ENCODE measurements at places on chromosomes 5 and 9. TPM values are rescaled to one million over a fixed set of nuclear protein-coding genes. Genes with fewer than 3 reads are reported as not detected.

Gene SURF4
- total RNA-seq, result 638 TPM

DNA sequence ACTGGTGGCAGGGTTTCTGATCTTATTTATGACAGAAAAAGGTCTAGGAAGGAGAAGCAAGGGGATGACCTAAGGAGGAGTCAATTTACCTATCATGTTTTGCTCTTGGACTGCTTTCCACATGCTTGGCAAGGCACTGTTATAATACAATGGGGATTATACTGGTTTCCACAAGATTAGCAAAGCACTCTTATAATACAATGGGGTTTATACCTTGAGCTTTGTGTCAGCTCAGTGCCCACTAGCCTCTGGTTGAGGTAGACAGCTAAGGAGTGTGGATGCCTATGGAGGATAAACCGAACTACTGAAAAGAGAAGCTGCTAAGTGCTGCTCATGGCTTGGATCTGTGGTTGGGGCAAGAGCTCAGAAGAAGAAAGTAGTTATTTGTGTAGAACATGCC is 68.7 kb downstream of the MRPS27 start:
- no peak overlapping the region for H3K4me3 ChIP-seq
- H3K27ac ChIP-seq, result no peak overlapping the region
- no peaks in the 10 kb centered on the region for H3K36me3 ChIP-seq

DNA sequence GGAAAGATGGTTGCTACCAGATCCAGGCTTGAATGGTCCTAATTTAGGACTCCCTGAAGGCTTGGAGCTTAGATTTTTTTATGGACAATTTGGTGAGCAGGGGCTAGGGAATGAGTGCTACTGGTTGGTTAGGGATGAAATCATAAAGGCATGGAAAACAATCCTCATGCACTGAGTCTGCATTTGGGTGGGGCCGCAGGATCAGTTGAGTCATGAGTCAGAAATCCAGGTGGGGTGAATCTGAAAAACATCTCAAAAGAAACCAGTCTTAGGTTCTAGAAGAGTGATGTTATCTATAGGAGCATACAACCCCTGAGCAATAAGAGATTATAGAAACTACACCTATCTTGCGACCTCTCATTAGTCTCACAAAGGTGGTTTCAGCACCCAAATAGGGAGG is 300.0 kb downstream of the KIF4B start:
- H3K4me1 ChIP-seq, result no peaks in the 10 kb centered on the region
- H3K27me3 ChIP-seq, result no peaks in the 10 kb centered on the region
- H3K4me3 ChIP-seq, result no peak overlapping the region
- DNase-seq, result no peak
- H3K27ac ChIP-seq, result no peak overlapping the region

- H3K4me1 ChIP-seq, result peaks cover 9% of the 10 kb centered on the region
- peak; percentile 78 for DNase-seq
- H3K36me3 ChIP-seq, result no peaks in the 10 kb centered on the region
- H3K4me3 ChIP-seq, result no peak overlapping the region
These were observed 295.9 kb downstream of the NFIB start for GRCh38 chr9:14018081-14018480.

GRCh38 chr5:4370218-4370617 is 769.9 kb upstream of the ADAMTS16 start:
- no peaks in the 10 kb centered on the region for H3K36me3 ChIP-seq
- no peaks in the 10 kb centered on the region for H3K27me3 ChIP-seq
- no peak overlapping the region for H3K27ac ChIP-seq
- H3K4me1 ChIP-seq, result no peaks in the 10 kb centered on the region
- DNase-seq, result no peak

DNA sequence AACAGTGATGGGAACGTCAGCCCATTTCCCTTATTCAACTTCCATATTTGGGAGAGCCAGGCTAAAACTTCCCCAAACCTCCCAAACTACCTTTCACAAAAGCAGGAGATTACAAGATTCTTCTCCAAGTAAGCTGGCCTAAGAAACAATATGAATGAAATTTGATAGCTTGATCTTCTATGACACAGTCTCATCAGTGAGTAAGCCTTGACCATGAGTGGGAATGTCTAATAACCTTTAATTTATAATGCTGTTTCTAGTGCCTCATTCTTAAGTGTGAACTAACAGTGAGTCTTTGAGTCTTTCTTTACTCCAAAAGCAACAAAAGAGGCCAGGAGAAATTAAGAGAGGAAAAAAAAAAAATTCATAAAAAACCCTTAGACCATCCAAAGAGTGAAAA is 1379.9 kb downstream of the EFNA5 start:
- peak; percentile 29 for DNase-seq
- no peaks in the 10 kb centered on the region for H3K27me3 ChIP-seq
- no peak overlapping the region for H3K4me3 ChIP-seq
- H3K4me1 ChIP-seq, result peaks cover 6% of the 10 kb centered on the region
- no peaks in the 10 kb centered on the region for H3K36me3 ChIP-seq

DNA sequence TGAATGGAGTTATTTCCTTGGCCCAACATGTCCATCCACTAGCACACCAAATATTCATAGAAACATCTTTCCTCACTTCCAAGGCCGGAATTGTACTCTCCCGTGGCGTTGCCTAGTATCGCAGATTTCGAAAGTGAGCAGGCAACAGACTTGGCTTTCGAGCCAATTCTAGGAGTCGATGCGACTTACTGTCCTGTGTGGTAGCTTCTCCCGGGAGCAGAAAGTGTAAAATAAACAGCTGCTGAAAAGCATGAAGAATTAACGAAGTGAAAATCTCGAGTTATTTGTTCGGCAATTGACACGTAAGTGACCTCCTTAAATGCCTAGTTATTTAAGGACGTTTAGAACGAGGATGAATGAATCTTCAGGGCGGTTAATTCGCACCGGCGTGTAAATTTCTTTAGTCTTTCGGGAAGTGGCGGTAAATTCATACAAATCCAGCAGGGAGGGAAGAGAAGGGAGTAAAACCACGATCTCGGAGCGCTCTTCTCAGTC is 449 bp upstream of the PCSK5 start:
- peaks cover 5% of the 10 kb centered on the region for H3K4me1 ChIP-seq
- peak overlapping the region; percentile 52 for H3K27ac ChIP-seq
- 0 out of 2 replicates have a peak, but pooled peaks cover 7% of the 10 kb centered on the region for H3K27me3 ChIP-seq
- H3K4me3 ChIP-seq, result peak overlapping the region; percentile 84
- DNase-seq, result peak; percentile 86

Gene PCDHA12
- total RNA-seq, result not detected

GRCh38 chr9:11892401-11892800 is 800.8 kb upstream of the TYRP1 start:
- no peak overlapping the region for H3K4me3 ChIP-seq
- no peaks in the 10 kb centered on the region for H3K36me3 ChIP-seq
- peak; percentile 20 for DNase-seq
- peaks cover 14% of the 10 kb centered on the region for H3K4me1 ChIP-seq
- H3K27me3 ChIP-seq, result no peaks in the 10 kb centered on the region
- peak overlapping the region; percentile 50 for H3K27ac ChIP-seq

GRCh38 chr5:178458140-178458539 is 132.1 kb downstream of the COL23A1 start:
- H3K4me3 ChIP-seq, result no peak overlapping the region
- H3K36me3 ChIP-seq, result no peaks in the 10 kb centered on the region
- H3K4me1 ChIP-seq, result no peaks in the 10 kb centered on the region
- H3K27me3 ChIP-seq, result no peaks in the 10 kb centered on the region

- no peak overlapping the region for H3K4me3 ChIP-seq
- no peaks in the 10 kb centered on the region for H3K36me3 ChIP-seq
- H3K27ac ChIP-seq, result no peak overlapping the region
- peaks cover 25% of the 10 kb centered on the region for H3K27me3 ChIP-seq
- H3K4me1 ChIP-seq, result no peaks in the 10 kb centered on the region
These were observed 26.2 kb downstream of the LHX3 start for GRCh38 chr9:136178773-136179075.

DNA sequence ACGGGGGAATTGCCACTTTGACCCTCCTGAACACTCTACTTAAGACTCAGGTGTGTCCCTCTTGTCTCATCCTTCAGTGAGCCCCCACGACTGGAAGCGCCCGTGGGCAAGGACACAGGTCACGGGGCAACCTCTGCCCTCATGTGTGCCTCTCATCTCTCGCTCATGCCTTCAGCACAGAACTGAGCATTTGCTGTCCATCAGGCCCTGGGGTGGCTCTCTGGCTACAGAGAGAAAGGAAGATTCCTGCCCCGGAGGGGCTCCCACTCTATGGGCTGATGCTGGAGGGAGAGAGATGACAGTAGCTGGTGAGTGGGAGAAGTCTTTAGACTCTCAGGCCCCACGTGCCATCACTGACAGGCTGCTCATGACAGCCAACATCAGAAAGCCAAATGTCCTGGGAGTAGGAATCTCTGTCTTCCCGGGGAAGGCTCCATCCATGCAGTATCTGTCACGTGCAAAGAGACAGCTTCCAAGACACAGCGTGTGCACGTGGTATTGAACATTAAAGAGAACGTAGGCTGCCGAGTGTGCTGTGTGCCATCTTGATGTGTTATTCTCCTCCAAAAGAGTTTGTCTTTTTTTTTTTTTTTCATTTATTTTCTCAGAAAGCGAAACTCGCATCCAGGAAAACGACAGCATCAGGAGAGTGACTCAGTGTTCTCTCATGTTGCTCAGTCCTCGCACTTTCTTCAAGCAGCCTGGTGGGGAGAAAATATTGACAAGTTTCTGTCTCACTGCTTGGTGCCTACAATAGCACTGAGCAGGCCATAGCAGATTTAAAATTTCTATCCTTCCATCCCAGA is 190.5 kb downstream of the GAS1 start:
- peak overlapping the region; percentile 68 for H3K4me3 ChIP-seq
- H3K4me1 ChIP-seq, result no peaks in the 10 kb centered on the region
- H3K27ac ChIP-seq, result no peak overlapping the region
- no peaks in the 10 kb centered on the region for H3K36me3 ChIP-seq

DNA sequence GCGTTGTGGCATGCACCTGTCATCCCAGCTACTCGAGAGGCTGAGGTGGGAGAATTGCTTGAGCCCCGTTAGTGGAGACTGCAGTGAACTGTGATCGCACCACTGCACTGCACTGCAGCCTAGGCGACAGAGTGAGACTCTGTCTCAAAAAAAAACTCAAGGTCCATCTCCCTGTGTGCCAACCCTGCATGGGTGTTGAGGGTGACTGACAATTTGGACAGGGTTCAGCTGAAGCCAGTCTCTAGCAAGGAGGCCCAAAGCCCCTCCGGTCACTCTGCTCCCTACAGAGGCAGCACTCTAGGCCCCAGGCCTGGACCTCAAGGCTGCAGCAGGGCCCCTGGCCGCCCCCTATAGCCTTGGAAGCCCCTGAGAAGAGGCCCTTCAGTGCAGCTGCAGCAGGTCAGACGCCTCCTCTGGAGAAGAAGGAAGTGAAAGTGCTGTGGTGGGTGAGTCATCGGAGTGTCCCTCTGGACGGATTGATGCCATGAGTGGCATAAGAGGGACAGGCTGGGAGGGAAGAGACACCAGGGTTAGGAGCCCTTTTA is 39.2 kb upstream of the NEK6 start:
- H3K4me1 ChIP-seq, result peaks cover 4% of the 10 kb centered on the region
- peak; percentile 78 for DNase-seq
- no peak overlapping the region for H3K4me3 ChIP-seq
- H3K36me3 ChIP-seq, result no peaks in the 10 kb centered on the region
- H3K27me3 ChIP-seq, result no peaks in the 10 kb centered on the region
- no peak overlapping the region for H3K27ac ChIP-seq

Gene GLRA1
- total RNA-seq, result not detected

Gene WNT8A
- total RNA-seq, result not detected

- H3K4me3 ChIP-seq, result no peak overlapping the region
- no peak for DNase-seq
- H3K36me3 ChIP-seq, result no peaks in the 10 kb centered on the region
- no peak overlapping the region for H3K27ac ChIP-seq
- no peaks in the 10 kb centered on the region for H3K4me1 ChIP-seq
These were observed 32.6 kb upstream of the GPX3 start for GRCh38 chr5:150987746-150988145.

Gene SPINK13
- not detected for total RNA-seq

Gene TMEM174
- total RNA-seq, result not detected

GRCh38 chr5:159764283-159765134 is 151.8 kb upstream of the ADRA1B start:
- H3K27me3 ChIP-seq, result no peaks in the 10 kb centered on the region
- H3K27ac ChIP-seq, result peak overlapping the region; percentile 36
- no peak overlapping the region for H3K4me3 ChIP-seq
- H3K4me1 ChIP-seq, result peaks cover 34% of the 10 kb centered on the region

Gene GABRA6
- total RNA-seq, result not detected

GRCh38 chr5:166346726-166347374 is 1944.6 kb upstream of the WWC1 start:
- H3K27me3 ChIP-seq, result no peaks in the 10 kb centered on the region
- no peak for DNase-seq
- no peaks in the 10 kb centered on the region for H3K4me1 ChIP-seq
- no peak overlapping the region for H3K27ac ChIP-seq
- H3K36me3 ChIP-seq, result no peaks in the 10 kb centered on the region
- H3K4me3 ChIP-seq, result no peak overlapping the region

DNA sequence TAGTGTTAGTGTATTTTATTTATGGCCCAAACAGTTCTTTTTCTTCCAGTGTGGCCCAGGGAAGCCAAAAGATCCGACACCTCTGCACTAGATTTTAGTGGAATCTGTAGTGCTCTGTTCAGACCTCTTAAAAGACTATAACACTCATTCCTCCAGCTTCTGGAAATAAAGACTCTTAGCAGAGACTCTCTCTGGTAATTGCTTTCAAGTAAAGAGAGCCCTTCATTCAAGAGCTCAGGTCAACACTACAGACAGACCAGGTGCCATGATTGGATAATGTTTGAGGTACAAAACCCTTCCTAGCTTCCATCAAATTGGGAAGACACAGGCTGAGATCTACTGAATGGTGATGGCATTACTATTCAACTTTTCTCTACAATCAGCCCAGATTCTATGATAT is 255.8 kb downstream of the PRDM9 start:
- H3K27ac ChIP-seq, result no peak overlapping the region
- H3K36me3 ChIP-seq, result no peaks in the 10 kb centered on the region
- no peaks in the 10 kb centered on the region for H3K4me1 ChIP-seq
- H3K27me3 ChIP-seq, result no peaks in the 10 kb centered on the region

- H3K27ac ChIP-seq, result no peak within 1 kb of the TSS
- peak; percentile 76 for DNase-seq
- no peaks in the 10 kb centered on the region for H3K36me3 ChIP-seq
- H3K27me3 ChIP-seq, result no peaks in the 10 kb centered on the region
These were observed at the start of gene ARSI for GRCh38 chr5:150302301-150303069. Gene ARSI, minus strand, starts transcription at chr5:150302905. Its CDS starts 532 bp downstream, at chr5:150302373.

DNA sequence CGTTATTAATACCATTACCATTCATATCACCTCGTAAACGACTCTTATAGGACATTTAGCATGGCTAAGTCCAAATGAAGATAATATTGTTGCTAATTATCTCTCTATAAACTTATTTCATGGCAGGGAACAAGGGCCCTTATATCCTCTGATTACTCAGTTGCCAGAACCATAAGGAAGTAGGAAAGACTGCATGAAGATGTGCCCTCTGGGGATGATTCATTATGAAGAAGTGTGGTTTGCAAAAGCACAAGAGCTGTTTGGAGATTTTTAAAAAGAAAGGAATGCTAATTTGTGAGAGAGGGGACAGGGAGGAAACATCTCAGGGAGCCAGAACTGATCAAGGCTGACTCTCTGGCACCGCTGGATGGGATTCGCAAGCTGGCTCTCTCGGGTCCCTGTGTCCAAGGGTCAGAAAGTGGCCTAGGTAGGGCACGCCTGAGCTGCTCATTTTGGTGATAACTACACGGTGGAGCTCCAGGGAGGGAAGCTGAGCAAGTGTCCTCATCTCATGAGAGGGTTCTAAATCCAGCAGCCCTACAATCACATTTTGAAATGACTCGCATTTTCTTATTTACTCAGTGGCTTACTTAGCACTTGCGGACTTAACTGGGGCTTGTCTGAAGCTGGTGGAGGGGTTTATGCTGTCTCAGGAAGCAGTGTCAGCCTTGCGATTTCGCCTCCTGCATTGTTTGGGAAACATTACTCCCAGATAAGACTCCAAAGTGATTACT is 136.8 kb downstream of the C5orf15 start:
- peak; percentile 66 for DNase-seq
- H3K36me3 ChIP-seq, result no peaks in the 10 kb centered on the region
- H3K4me3 ChIP-seq, result 0 out of 2 replicates have a peak overlapping the region, but pooled peaks have one; percentile 10
- H3K4me1 ChIP-seq, result peaks cover 9% of the 10 kb centered on the region
- peaks cover 16% of the 10 kb centered on the region for H3K27me3 ChIP-seq

Gene SGCD
- 67.0 TPM for total RNA-seq

Data from GM23248 (cell line).